CD4-positive, alpha-beta T cell treated with Interleukin-17A for 4 hours (primary cell): ENCODE measurements at places on chromosomes 13 and 19.

DNA sequence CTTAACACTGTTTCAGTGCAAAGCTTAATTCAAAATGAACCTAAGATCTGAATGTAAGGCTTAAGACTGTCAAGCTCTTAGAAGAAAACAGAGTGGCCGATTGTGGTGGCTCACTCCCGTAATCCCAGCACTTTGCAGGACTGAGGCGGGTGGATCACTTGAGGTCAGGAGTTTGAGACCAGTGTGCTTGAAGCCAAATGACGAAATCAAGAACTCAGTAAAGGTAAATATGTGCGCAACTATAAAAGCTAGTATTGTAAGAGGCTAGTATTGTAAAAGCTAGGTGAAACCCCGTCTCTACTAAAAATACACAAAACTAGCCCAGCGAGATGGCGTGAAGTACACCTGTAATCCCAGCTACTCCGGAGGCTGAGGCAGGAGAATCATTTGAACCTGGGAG, 12.7 kb downstream of the ATP4B start:
- DNase-seq, result no peak

DNA sequence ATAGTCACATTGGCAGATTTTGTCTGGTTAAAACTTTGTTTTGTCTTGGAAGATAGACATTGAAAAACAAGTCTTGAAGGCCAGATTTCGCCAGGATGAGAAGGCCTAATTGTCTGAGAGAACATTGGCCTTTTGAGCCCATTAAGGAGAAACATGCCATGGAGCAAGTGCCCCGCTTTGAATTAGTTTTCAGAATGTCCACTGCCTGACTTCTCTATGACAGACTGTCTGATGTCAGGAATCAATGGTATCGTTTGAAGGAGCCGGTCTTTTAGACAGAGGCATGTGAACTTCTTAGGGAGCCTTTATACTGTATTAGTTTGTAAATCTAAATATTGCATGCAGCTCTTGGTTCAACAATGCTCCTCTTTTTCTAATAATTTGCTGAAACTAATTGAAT, 155.9 kb downstream of the DLEU7 start:
- no peak for DNase-seq

DNA sequence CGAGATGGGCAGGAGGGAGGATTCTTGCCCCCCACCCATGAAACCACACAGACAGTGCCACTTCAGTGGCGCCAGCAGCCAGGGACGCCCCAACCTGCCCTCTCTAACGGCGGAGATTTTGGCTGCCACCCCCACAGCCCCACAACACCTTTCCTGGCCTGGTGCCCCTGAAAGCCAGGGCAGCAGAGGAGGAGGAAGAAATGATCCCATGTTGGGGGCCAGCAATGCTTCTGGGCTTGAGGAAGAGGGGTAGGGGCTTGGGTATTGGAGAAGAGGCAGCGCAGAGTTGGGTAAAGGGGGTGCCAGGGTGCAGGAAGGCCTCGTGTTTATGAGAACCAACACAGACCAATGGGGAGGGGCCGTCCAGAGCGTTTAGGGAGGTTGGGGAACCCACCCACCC, 1.7 kb downstream of the MLLT1 start:
- DNase-seq, result no peak

- no peak for DNase-seq
Observed at GRCh38 chr13:28099396-28100149, 803 bp downstream of the FLT3 start.

DNA sequence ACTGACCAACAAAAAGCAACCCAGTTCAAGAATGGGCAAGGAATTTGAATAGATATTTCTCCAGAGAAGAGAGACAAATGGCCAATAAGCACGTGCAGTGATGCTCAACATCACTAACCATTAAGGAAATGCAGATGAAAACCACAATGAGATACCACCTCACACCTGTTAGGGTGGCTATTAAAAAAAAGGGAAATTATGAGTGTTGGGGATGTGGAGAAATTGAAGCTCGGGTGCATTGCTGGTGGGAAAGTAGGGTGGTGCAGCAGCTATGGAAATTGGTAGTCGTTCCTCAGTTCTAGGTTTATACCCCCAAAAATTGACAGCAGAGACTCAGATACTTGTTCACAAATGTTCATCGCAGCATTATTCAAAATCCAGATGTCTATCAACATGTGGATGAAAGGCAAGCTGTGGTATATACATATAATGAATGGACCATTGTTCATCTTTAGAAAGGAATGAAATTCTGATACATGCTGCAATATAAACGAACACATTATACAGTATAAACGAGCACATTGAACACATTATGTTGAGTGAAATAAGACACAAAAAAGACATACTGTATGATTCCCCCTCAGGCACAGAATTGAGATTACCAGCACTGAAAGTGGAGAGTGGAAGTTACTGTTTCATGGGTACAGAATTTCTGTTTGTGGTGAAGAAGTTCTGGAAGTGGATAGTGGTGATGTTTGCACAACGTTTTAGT, 927 bp downstream of the CHAMP1 start:
- no peak for DNase-seq

GRCh38 chr19:6500837-6501739, 1.0 kb downstream of the TUBB4A start:
- DNase-seq, result no peak

GRCh38 chr13:94660695-94661326, 51.5 kb downstream of the SOX21 start:
- no peak for DNase-seq

DNA sequence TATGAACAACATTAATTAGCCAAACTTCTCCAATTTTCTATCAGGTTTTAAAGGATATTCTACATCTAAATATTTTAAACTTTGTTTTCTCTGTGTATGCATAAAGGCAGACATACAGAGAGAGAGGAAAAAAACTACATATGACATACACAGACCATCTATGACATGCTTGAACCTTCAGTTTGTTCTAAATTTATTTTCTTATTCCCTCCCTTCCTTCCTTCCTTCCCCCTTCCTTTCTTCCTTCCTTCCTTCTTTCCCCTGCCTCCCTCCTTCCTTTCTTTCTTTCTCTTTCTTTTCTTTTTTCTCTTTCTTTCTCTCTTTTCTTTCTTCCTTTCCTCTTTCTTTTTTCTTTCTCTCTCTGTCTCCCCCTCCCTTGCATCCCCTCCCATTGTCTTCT, 35.8 kb upstream of the CD70 start:
- DNase-seq, result no peak

DNA sequence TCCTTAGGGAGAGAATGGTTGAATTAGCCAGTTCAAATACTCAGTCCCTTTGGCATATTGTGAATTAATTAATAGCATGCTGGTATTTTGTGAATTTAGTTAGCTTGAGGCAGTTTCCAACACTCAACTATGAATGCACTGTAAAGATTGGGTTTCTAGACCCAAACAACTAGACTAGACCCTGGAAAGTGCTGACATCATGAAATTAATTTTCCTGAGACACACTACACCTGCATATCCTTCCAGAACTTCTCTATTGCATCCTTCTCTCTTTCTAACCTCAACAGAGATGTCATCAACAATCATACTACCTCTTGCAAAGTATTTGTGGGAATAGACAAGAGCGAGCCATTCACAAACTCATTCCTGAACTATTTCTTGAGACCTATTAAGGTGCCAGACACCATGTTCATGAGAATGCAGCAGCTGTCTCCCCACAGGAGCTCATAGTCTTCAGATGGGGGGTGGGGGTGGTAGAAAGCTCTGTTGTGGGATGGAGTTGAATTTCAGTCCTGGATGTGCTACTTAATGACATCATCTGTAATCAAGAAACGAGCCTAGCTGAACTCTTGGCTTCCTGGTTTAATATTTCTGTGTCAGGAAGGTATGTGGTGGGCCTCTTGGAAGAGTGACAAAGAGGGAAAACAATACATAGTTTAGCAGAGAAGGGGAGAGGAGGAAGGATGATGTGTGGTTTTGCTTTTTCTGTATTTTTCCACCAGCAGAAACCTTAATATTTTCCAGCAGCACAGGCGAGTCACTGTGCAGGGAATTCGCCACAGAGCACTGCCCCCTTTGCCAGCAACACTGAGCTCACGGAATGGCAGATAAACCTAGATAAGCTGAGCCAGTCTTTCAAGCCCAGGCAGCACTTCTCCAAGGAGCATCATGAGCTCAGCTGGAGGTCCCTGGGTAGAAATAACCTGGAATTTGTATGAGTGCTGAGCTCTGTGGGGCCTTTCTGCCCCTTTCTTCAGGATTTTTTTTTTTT, 53.1 kb upstream of the CYSLTR2 start:
- no peak for DNase-seq

- no peak for DNase-seq
Observed at GRCh38 chr13:99298056-99298455, 9.1 kb downstream of the GPR183 start.

GRCh38 chr13:52848455-52849195, at the start of gene PCDH8:
Gene PCDH8 (minus strand): TSS chr13:52848640. CDS start chr13:52848436, 204 bp downstream.
- no peak for DNase-seq

DNA sequence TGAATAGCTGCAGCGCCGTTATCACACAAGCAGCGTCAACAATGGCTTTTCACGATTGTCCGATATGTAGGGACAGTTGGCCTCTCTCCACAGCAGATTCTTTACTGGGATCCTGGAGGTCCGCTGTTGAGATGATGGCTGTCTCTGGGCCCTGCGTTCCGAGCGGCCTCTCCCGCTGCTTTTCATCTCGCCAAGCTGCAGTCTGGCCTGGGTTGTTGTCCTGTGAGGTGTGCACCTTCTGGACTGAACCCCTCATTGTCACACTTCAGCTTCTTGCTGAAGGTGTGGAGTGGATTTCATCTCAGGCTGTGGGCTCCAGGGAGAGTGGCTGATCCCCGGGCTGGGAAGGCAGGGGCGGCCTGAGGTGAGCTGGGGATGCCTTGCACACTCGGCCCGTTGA, 9.6 kb downstream of the UPF1 start:
- no peak for DNase-seq

DNA sequence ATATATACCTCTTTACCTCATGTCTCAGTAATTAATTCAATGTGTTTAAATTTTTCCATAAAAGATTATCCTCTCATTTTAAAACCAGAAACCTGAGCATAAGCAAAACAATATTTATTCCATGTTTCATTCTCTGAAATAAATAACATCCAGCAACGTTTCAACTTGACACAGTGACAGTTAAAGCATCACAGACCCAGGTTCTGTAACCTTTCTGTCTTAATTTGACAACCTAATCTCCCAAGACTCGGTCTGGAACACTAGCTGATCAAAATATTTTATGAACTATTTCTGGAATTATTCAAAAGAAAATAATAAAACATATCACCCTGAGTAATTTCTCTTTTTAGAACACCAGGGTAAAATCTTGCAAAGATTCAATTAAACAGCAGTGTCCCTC, 40.3 kb downstream of the KCTD12 start:
- no peak for DNase-seq

DNA sequence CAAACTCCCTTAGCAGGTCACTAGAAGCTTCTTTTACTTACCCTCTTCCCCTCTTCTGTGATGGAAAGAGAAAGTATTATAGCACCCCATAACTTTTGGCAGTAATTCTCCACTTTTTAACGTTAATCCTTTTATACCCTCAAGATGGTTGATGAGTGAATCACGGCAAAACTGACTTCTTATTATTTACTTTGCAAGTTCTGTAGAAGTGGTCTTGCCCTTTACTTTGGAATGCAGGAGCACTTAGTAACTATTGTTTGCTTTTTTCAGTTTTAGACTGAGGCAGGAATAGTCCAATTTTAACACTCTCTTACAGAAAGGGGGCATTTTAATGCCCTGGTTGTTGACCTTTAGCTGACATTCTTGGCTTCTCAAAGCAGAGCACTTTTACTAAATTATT, 260.1 kb downstream of the LMO7 start:
- no peak for DNase-seq

DNA sequence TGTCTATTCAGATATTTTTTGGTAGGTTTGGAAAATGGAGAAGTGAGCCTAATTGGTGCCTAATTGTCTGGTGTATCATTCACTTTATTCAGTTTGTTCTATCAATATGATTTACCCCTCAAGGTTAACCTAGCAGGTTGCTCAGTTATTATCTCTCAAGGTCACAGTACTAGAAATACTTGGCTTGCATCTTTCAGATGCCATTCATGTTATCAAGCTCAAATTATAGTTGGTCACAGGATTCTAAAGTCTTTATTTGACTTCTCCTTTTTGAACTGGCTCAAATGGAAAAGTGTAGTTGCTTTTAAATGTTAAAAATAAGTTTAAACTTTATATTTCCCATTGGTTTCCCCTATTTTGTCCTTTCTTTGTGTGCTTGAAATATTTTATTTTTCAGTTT, 2.6 kb downstream of the KCNRG start:
- DNase-seq, result no peak

GRCh38 chr13:44870456-44870929, 118.8 kb downstream of the NUFIP1 start:
- no peak for DNase-seq

GRCh38 chr13:53683146-53683545, 654.5 kb downstream of the OLFM4 start:
- DNase-seq, result no peak

DNA sequence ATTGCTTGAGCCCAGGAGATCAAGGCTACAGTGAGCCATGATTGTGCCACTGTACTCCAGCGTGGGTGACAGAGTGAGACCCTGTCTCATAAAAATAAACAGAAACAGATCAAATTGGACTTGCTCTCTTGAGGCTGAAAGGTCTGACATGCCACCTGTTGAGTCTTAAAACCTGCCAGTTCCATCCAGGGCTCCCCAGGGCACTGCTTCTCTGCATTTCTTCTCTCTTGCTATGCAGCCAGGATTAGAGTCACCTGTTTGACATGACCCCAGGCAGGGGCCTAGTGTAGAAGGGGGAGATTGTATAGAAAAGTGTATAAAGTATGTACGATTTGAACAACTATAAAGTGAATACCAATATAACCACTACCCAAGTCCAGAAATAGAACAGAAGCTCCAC, 45.4 kb downstream of the ARHGAP35 start:
- no peak for DNase-seq

DNA sequence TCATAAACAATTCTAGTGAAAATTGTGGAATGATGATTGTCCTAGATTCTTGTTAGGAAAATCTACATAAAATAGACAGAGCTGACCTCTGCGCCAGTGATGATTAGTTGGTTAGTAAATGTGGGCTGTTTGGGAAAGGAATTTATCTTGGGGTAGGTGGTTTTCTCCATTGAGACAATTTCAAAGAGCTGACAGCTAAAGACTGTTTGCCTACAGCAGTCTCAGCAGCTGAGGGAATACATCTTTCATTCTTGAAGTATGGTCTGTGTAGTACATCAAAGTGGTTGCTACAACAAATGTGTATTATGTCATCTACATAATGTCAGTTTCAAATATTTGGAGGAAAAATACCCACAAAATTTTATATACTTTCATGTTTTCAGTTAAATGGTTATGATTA, 117.2 kb upstream of the TRPC4 start:
- no peak for DNase-seq

DNA sequence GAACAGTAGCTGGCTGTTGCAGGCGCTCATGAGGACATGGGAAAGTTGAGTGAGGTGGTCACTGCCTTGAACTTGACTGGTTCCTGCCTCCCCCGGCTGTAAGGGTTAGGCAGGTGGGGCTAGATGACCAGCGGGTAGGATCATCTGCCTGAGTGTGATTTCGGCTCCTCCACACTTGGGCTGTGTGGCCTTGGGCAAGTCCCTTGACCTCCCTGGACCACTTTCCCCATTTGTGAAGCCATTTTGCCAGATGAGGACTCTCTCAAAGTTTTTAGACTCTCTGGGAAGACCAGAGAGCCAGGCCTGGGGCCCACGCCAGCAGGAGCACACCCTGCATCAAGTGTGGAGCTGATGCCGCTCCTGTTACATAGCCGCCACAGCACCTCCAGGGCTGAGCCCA, 9.5 kb downstream of the PPP1R37 start:
- no peak for DNase-seq

GRCh38 chr19:30086916-30087315, 144.9 kb downstream of the URI1 start:
- DNase-seq, result no peak

GRCh38 chr13:45325806-45326205, 15.2 kb downstream of the TPT1 start:
- no peak for DNase-seq

GRCh38 chr13:30196025-30196424, 111.3 kb downstream of the KATNAL1 start:
- DNase-seq, result no peak
